SJSA1 (cell line): ENCODE measurements at places on chromosomes 1 and 21. TPM values are rescaled to one million over a fixed set of nuclear protein-coding genes. Genes with fewer than 3 reads are reported as not detected.

DNA sequence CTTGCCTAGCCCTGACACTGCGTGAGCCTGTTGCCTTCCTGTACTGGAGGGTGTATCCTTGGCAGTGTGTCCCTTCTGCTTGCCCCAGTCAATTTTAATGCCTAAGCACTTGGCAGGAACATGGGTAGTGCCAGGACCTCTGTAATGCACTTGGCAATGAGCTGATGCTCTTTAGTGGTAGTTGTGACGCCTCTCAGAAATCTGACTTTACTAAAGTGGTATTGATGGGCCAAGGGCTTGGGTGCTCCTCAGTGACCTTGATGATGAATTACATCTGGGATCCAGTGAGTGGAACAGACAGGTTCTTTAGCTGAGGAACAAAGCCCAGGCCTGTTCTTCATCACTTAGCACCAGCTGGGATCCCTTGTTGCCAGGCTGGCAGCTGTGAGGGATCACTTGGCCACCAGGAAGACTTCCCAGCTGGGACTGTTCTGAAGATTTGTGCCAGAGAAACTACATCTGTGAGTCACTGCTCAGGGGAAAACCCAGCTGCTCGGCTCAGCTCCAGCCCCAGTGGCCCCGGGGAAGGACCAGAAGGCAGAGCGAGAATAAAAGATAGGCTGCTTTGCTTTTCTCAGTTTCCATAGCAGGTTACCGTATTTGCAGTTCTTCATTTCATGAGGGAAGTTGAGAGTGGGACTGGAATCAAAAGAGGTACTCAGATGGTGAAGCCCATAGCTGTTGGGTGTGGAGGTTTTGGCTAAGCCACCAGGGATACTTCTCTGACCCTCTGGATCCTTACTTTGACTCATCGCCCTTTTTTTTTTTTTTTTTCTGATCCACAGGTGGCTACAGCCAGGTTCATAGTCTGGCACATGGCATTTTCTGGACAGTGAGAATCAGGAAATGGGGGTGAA, 28.5 kb upstream of the KCNA2 start:
- no peak for DNase-seq

GRCh38 chr1:100866041-100866900, 28.4 kb downstream of the EXTL2 start:
- no peak for DNase-seq

GRCh38 chr1:115924770-115925169, 51.5 kb upstream of the SLC22A15 start:
- DNase-seq = no peak

GRCh38 chr1:68199603-68200002, 32.7 kb downstream of the WLS start:
- no peak for DNase-seq

Gene CADM3
- not detected in 2 replicates for total RNA-seq

- no peak for DNase-seq
Observed at GRCh38 chr1:208535511-208535910, 291.3 kb upstream of the PLXNA2 start.

Gene RNU1-2
- total RNA-seq = under 0.01 and 294 TPM in 2 replicates

Gene SGIP1
- 0.41 and 2.8 TPM in 2 replicates for total RNA-seq

DNA sequence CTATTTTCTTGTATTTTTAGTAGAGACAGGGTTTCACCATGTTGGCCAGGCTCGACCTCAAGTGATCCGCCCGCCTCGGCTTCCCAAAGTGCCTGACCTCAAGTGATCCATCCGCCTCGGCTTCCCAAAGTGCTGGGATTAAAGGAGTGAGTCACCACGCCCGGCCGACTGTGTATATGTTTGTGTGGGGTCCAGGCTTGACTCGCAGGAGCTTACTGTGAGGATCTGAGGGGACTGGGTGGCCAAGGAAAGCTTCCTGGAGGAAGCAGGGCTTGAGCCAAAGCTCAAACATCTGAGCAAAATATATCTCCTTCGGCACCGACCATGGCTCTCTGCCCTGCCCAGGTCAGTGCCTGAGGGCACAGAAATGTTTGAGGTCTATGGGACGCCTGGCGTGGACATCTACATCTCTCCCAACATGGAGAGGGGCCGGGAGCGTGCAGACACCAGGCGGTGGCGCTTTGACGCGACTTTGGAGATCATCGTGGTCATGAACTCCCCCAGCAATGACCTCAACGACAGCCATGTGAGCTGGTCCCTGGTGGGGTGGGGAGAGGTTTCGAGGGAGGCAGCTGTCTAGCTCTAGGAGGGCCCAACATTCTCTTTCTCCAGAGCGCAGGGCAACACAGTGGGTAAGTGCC, 10.5 kb downstream of the PADI3 start:
- peak; percentile 98 for DNase-seq

Gene FBXO2
- total RNA-seq = not detected in 2 replicates

GRCh38 chr1:110916669-110917306, 43.8 kb downstream of the CD53 start:
- DNase-seq = no peak

Gene CDC20
- 194 and 257 TPM in 2 replicates for total RNA-seq

- no peak for DNase-seq
Observed at GRCh38 chr1:104868794-104869193, 1119.1 kb downstream of the AMY1C start.

Gene F13B
- not detected in 2 replicates for total RNA-seq

DNA sequence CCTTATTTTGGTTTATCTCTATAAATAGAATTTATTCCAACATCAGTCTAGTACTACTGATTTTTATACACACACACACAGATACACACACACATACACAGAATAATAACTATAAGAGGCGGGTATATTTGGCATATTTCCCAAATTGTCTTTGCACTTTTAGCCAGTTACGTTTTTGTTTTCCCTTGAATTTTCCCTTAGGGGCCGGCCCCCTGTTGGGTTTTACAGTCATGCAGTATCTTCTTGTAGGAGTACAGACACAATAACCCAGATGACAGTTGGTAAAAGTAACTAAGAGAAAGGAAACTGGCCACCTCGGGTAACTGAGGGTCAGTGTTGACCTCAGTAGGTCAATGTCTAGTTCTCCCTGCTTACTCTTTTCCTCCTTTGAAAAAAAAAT, 50.9 kb downstream of the DISP1 start:
- DNase-seq = no peak

DNA sequence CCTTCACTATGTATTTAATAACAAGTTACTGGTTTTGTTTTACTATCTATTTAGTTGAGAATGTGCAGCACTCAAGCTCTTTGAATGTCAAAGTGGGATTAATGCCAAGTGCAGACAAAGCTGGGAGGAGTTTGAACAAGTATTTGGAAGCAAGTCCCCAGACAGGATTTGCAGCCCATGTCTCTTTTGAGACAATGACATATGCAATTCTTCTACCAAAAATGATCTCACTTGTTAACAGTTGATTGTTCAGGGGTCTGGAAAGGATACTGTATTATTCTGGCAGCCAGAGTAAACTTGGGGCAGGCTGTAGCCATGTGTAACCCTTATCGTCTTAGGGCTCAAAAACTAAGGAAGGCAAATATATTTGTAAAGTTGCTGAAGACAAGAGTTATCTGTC, 15.8 kb downstream of the COLGALT2 start:
- DNase-seq = no peak

DNA sequence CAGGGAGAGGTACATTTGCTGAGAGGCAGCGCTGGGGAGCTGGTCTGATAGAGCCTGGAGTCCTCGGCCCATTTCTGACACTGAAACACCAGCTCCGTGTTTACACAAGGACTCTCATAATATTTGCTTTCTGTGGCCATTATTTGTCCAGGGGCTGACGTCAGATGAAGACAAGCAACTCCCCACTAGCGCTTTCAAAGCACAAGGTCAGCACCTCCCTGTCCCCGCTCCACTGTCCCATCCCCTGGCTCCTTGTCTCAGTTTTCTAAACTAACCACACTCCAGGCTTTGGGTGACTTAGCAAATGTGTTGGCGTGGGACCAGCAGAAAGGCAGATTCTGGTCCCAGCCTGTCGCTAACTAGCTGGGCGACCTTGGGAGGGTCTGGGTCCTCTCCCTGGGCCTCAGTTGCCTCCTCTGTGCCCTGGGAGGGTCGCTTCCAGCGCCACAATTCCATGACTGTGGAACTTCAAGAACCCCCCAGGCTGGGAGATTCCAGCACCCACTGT, 37.4 kb upstream of the ZBTB40 start:
- peak; percentile 36 for DNase-seq

- DNase-seq = peak; percentile 69
Observed at GRCh38 chr21:45001134-45002095, 61.6 kb downstream of the SLX9 start.
